Sigmoid colon (tissue), 7 donors: ENCODE measurements at places on chromosomes 11 and 22. TPM values are rescaled to one million over a fixed set of nuclear protein-coding genes. Genes with fewer than 3 reads are reported as not detected.

DNA sequence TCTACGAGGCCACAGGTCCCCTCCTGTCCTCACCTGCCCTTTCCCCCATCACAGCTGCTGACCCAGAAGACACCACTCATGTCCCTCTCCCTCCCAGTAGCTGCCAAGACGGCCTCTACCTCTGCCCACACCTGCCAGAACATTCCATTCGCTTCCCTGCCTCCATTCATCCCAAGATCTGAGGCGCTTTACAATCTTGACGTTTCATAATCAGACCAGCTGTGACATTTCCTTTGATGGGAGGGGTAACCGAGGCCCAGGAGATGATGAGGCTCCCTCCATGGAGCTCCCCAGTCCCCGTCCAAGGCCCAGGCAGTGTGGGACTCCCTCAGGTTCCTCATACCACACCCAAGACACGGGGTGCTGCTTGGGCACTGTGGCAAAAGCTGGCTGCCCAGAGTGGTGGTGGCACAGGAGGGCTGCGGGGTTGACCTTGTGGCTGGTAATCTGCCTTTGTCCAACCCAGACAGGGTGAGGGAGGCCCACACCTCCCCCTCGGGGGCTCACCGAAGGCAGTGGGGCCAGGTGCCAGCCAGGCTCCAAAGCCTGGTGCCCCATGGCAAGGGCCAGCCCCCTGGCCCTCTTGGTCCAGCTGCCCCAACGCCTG, 17.3 kb downstream of the PHLDA2 start:
- no peak for DNase-seq

The TRIM48 gene
- total RNA-seq: not detected

DNA sequence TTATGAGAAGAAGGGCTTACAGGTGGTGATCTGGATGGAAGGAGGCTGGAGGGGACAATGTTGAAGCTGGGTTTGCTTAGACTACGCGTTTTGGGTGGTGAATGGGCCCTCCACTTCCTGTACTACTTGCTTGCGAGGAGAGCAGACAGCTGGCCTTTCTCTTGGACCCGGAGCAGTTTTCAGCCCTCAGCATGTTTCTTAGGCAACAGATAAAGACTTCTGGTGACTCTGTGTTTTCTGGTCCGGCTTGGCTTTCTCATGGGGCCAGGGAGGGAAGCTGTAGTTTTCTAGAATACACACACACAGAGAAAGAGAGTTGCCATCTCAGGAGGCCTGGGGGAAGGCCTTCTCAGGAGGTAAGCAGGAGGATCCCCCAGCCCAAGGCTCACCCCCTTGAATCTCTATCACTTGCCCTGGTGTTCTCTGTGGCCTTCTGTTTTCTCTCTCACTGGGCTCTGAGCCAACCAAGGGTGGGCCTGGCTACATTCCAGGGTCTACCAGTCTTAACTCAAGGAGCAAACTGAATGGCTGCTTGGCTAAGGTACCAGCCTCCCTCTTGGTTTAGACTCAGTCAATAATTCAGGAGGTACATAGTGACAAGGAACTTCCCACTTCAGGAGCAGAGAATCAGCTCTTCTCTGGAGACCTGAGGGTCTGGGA, 2.4 kb downstream of the CCS start:
- DNase-seq: peak; percentile 78

- peak; percentile 76 for DNase-seq
Observed at GRCh38 chr11:102157219-102157618, 47.0 kb downstream of the YAP1 start.

The SEPTIN5 gene
- total RNA-seq: 14.5 TPM

DNA sequence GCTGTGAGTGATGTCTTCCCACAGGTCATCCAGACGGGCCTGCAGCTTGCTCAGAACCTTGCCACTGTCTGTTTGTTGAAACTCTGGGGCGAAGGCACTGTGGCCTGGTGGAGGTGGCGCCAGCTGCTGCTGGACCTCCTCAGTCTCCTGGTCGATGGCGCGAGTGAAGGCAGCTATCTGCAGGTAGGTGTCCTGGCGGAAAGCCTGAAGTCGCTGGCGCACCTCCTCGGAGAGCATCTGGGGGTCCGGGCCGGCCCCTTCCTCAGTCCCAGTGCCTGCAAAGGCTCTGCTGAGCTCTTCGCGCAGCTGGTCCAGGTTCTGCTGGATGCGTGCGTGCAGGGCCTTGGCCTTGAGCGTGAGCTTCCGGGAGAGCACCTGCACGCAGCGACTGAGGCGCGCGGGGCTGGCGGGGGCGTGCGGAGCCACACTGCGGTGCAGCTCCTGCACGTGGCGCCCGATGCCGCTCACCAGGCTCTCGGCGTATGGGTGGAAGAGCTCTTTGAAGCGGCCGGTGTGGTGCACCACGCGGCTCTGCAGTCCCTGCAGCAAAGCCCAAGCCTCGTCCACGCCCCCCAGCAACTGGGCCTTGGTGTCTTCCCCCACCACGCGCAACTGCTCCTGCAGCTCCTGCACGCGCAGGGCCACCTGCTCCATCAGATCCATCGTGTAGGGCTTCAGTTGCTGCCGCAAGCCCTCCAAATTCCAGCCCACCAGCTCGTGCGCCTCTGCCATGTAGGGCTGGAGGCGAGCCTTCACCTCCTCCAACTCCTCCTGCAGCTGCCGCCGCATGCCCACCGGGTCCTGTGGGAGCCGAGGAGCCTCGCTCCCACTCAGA, 1.3 kb downstream of the APOA5 start:
- DNase-seq: no peak

GRCh38 chr11:4626207-4627099, 10.8 kb upstream of the OR51D1 start:
- DNase-seq: peak; percentile 74

GRCh38 chr11:17839450-17839849, 104.9 kb downstream of the KCNC1 start:
- DNase-seq: no peak

- DNase-seq: no peak
Observed at GRCh38 chr22:36934418-36935312, 21.2 kb downstream of the CSF2RB start.

DNA sequence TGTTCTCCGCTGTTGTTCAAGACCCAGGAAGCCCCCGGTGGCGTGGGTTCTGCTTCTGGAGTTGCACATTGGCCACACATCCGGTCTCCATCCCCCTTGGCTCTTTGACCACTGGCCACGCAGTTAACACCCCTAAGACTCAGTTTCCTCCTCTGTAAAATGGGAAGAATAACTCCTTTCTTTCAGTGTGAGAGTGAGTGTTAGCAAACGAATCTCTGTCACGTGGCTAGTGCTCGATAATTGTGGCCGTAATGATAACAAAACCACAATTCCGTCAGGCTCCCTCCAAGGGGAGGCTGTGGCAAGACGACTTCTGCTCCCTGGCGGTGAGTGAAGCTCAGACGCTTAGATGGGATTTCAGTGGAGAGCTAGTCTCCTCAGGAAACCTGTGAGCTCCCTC, 315.2 kb upstream of the B3GAT1 start:
- DNase-seq: no peak

The INPP5J gene
- total RNA-seq: 1.1 TPM

DNA sequence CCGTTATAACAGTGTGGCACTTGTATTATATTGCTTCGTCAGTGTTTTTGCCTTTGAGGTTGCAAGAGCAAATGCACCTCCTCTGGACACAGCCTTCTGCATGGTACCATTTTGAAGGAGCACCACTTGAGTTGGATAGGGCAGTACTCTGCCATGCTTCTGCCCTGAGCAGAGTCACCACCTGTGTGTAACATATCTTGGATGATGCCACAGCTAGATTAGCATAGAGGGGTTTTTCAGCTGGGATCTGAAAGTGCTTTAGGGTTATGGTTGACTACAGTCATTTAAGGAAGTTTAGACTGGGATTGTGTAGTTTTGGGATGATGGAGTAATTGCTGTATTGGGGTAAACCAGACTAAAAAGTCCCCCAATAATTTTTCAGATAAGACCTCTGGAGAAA, 78.8 kb downstream of the PPP6R3 start:
- DNase-seq: no peak

The FAM180B gene
- 0.36 TPM for total RNA-seq

DNA sequence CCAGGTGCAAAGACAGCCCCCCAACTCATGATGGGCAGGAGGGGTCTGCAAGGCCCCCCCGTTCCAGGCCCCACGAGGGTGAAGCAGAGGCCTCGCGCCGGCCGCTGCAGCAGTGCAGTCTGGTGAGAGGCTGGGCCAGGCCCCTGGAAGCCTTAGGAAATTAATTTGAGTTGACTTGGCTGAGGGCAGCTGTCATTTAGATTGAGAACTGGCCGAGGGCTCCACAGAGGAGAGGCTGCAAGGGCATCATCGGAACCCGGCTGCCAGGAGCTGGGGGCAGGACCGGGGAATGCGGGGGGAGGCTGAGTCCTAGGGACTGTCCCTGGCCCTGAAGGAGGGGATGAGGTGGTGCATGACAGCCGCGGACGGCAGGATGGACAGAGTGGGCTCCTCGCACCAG, 39.9 kb downstream of the MN1 start:
- no peak for DNase-seq

DNA sequence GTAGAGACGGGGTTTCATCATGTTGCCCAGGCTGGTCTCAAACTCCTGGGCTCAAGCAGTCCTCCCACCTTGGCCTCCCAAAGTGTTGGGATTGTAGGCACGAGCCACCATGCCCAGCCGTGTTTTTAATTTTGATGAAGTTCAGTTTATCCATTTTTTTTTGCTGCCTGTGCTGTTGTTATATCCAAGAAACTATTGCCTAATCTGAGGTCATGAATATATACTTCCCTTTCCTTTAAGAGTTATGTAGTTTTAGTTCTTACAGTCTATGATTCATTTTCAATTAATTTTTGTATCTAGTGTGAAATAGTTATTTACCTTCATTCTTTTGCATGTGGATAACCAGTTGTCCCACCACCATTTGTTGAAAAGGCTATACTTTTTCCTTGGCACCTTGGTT, 50.3 kb upstream of the SORL1-AS1 start:
- DNase-seq: no peak

- DNase-seq: no peak
Observed at GRCh38 chr11:59812220-59812619, 1.6 kb upstream of the MRPL16 start.

- no peak for DNase-seq
Observed at GRCh38 chr11:70352100-70352499, 46.2 kb upstream of the CTTN start.

The RNF214 gene
- 11.1 TPM for total RNA-seq

DNA sequence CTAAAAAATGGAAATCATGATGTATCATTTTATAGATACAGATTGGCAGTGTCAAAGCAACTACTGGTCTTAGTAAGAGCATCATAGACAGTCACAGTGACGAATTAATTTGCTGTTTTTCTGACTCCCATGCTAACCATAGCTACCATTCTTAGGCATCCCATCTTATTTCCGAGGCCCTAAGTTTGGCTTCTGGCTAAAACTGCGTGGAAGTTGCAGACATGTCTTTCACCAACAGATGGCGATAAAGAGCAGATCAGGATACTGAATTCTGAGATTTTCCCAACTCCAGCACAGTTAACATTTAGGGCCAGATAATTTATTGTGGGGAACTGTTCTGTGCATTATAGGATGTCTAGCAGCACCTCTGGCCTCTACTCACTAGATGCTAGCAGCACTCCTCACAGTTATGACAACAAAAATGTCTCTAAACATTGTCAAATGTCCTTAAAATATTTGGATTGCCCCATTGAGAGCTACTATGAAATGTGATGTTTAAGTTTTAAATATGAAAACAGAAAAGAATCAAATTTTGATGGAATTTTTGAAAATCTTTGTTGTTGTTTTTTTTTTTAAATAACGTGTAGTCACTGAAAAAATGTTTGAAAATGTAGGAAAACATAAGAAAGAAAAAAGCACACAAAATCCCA, 16.3 kb downstream of the OR2AG2 start:
- DNase-seq: no peak

GRCh38 chr11:13781153-13781552, 112.7 kb downstream of the FAR1 start:
- DNase-seq: no peak

DNA sequence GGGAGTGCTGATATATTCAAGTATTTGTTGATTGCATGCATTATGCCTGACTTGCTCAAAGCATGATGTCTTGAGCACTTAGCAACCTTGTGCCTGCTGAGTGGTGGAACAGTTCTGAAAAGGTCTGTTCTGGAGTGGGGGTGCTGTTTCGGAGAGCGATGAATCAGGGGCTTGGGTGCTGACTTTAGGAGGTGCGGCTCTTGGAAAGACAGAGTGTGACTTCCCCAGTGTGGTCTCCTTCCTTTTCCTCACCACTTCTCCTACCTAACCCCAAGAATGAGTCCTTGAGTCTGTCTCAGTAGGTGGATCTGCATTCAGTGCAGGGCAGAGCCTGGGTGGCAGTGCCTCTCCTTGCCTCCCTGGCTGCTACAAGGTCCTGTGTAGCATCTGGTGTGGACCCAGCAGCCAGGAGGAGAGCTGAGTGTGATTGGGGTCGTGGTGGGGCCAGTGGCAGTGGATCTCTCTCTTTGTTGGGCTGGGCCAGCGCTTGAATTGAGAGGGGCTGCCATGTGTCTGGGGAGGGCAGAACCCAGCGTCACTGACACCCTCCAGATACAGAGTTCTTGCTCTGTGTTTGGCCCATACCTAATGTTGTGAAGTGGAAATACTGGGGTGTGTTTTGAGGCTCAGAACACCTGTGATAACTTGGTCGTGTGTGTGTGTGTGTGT, 35.9 kb downstream of the ST3GAL4 start:
- DNase-seq: no peak

GRCh38 chr11:96254087-96254486, 88.9 kb downstream of the MAML2 start:
- DNase-seq: no peak

DNA sequence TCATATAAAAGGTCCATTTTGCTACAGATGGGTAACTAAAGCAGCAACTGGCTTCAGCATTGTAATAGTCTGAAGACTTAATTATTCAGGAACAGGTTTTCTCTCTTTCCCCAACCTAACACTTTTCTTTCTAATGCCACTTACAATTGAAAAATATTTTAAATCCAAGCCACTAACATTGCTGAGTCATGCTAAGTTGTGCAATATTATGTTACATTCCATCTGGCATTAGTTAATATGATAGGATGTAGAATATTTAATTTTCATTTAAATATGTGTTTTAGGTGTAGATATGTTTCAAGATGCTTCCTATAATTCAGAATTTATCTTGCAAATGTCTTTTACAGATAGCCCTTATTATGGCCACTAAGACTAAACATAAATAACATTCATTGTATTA, 98.6 kb downstream of the KIF18A start:
- DNase-seq: no peak

The RFPL3 gene
- total RNA-seq: not detected

DNA sequence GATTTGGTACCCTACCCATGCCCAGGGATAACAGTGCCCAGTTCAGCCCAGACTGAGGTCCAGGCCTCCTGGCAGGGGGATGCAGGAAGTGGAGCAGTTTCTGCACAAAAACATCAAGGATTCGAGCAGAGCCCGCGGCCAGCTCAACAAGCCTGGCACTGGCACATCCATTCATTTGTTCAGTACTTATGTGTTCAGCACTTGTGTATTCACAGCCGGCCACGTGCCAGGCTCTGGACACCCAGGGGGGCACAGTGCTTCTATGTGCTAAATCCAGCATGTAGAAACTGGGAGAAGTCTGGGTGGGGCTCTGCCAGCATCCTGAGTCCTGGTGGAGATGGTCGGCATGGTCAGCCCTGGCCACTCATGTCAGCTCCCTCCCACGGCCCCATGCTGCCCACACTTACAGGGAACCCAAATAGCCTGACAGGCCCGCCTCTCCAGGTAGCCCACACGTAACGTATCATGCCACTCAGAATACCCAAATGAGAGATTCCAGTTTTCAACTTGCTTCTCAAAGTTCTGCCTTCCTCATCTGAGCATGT, 28.5 kb downstream of the LINC01488 start:
- DNase-seq: peak; percentile 63

The KCNJ1 gene
- total RNA-seq: not detected
